ENCODE measurements at places on chromosomes 7 and 10.

DNA sequence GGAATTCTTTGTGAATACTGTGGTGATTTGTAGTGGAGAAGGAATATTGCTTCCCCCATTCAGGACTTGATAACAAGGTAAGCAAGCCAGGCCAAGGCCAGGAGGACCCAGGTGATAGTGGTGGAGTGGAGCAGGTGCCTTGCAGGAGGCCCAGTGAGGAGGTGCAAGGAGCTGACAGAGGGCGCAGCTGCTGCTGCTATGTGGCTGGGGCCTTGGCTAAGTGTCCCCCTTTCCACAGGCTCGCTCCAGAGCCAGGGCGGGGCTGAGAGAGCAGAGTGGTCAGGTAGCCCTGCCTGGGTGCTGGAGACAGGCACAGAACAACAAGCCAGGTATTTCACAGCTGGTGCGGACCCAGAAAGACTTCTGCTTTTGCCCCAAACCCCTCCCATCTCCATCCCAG is 162.9 kb downstream of the EGFR start:
- no peak overlapping the region for H3K27ac ChIP-seq
- no peak overlapping the region for H3K4me3 ChIP-seq
- DNase-seq = no peak

GRCh38 chr10:99531026-99531695 is 1.6 kb upstream of the NKX2-3 start:
- H3K27me3 ChIP-seq = peaks cover 18% of the 10 kb centered on the region
- DNase-seq = peak; percentile 69

GRCh38 chr7:12770227-12770975 is 83.0 kb downstream of the ARL4A start:
- DNase-seq = no peak
- H3K4me1 ChIP-seq = no peaks in the 10 kb centered on the region
- H3K27me3 ChIP-seq = no peaks in the 10 kb centered on the region
- H3K36me3 ChIP-seq = no peaks in the 10 kb centered on the region
- no peak overlapping the region for H3K4me3 ChIP-seq

- H3K4me1 ChIP-seq = no peaks in the 10 kb centered on the region
- no peak overlapping the region for H3K4me3 ChIP-seq
- peaks cover 4% of the 10 kb centered on the region for H3K27me3 ChIP-seq
- no peak for DNase-seq
Measured at GRCh38 chr7:155972651-155973390, 160.6 kb upstream of the SHH start.

DNA sequence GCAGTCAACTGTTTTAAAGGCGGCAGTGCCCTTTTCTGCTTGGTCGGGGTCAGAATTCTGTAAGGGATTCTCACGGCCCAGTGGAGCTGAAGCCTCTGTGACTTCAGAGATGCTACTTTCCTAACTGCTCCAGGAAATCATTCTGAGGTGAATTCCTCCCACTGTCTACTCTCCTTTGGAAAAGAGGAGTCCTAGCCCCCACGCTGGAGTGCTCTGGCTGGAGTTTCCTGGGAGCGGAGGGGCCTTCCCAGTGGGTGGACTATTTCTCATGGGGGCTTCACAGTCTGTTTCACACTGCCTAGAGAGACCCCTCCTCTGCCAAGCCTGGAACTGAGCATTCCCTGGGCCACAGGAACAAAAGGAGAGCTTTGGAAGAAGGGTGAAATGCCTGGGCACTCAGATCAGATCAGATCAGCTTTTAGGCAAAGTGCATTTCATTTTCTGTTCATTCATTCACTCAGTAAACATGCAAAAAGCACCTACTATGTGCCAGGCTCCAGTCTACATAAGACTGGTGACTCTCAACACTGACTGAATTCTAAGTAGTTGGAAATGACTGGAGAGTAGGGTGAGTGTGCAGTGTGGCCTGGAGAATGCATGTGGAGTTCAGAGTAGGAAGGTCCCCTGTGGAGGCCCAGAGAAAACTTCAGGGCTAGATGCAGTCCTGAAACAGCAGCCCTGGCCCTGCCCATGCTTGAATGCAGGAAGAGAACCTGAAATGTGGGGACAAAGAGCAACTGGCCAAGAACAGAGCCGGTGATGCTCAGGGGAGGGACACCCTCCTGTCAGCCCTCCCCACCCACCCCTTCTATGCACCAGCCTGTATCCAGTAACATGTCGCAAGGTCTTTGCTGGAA is 12.2 kb downstream of the ZNF488 start:
- no peaks in the 10 kb centered on the region for H3K4me1 ChIP-seq
- H3K4me3 ChIP-seq = no peak overlapping the region
- H3K27me3 ChIP-seq = no peaks in the 10 kb centered on the region

GRCh38 chr7:135161669-135162068 is 8.8 kb downstream of the CYREN start:
- H3K27me3 ChIP-seq = no peaks in the 10 kb centered on the region
- peaks cover 84% of the 10 kb centered on the region for H3K4me1 ChIP-seq
- no peak overlapping the region for H3K4me3 ChIP-seq
- H3K36me3 ChIP-seq = peaks cover 5% of the 10 kb centered on the region

DNA sequence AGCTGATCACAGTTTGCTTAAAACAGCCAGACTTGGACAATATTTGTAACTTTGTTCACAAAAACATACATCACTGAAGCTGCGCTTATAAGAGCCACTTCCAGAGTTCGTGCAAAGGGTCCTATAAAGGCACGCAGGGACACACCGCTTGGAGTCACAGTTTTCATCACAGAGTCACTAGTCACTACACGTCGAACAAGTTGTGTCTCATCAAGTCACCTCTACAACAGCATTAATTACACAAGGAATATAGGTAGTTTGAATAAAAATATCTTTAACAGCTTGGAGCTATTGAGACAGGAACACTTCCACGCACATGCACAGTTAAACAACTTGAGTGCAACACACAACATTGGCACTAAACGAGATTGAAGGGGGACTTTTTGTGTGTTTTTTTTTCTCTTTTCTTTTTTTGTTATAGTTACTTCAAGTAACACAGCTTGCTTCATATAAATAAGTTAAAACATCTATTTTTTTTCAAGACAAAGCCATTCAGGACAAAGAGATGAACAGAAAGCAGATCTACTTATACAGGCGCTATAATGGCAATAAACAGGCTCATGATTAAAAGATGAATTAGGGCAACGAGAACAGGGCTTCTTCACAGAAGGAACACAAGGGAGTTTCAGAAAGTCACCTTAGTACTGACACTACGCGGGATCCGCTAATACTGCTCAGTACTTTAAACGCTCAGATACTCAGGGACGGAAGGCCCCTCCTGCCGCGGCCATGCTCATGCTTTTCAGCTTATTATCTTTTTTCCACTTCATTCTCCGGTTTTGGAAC is 2.2 kb downstream of the HOXA5 start:
- no peak overlapping the region for H3K27ac ChIP-seq
- H3K27me3 ChIP-seq = no peaks in the 10 kb centered on the region
- no peak overlapping the region for H3K4me3 ChIP-seq
- peaks cover 42% of the 10 kb centered on the region for H3K4me1 ChIP-seq

DNA sequence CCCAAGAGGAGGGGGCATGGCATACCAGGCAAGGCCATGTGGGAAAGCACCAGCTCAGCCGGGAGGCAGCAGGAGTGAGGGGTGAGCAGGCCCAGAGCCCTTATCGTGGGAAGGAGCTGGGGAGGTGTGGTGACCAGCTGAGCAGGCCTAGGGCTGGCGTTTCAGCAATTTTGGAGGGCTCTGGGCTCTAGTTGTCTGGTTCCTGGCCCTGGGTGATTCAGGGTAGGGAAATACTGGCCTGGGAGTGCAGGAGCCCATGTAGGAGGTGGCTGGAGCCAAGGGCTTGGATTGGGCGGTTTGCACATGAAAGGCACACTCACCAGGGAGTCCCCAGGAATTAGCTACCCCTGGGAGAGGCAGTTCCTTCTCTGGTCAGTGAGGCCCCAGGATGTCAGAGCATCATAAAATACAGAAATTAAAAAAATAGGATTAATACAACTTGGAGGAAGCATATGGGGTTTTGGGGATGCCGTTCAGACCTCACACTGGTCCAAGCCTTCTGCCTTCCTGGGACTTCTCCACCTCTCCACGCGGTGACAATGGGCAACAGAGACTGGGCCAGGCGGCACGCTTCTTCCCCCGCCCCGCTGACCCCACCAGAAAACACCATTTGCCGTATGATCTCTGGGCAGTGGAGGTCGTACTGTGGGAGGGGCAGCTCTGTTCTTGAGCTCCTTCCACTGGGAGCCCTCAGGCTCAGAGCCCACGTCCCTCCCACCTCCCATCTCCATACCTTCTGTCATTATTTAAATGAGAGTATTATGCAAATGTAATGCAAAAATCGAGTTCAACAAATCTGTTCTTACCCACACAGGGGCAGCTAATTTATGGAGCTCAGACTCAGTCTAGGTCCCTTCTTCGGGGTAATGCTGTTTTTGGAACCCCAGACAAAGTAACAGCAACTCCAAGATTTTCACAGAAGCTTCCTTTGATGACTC is 133.0 kb upstream of the FAM20C start:
- H3K4me1 ChIP-seq = no peaks in the 10 kb centered on the region
- no peak overlapping the region for H3K4me3 ChIP-seq
- H3K36me3 ChIP-seq = no peaks in the 10 kb centered on the region

DNA sequence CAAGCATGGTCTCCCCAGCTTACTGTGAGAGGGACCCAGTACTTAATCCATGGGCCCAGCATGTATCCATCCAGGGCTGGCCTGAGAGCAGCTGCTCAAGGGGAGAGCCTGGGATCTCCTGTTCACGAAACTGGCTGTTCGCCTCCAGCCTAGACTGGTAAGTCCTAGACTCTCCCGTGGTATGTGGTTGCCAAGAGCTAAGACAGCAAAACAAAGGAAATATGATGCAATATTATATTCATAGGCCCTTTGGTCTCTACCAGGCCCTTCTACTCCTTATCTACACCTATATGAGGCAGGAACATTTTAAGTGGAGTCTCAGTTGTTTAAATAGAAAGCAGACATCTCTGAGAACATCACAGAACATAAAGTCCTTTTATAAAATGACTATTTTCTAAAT is 28.9 kb upstream of the STK17A start:
- H3K4me1 ChIP-seq = no peaks in the 10 kb centered on the region
- H3K27ac ChIP-seq = no peak overlapping the region
- no peak for DNase-seq
- H3K27me3 ChIP-seq = peaks cover 1% of the 10 kb centered on the region
- H3K36me3 ChIP-seq = no peaks in the 10 kb centered on the region
- no peak overlapping the region for H3K4me3 ChIP-seq

- no peaks in the 10 kb centered on the region for H3K4me1 ChIP-seq
- H3K27me3 ChIP-seq = no peaks in the 10 kb centered on the region
- H3K4me3 ChIP-seq = no peak overlapping the region
Measured at GRCh38 chr10:56880606-56881005, 519.5 kb upstream of the ZWINT start.

GRCh38 chr7:114678116-114678515 is 243.8 kb upstream of the MDFIC start:
- no peak for DNase-seq
- H3K27ac ChIP-seq = no peak overlapping the region
- H3K4me1 ChIP-seq = no peaks in the 10 kb centered on the region
- no peak overlapping the region for H3K4me3 ChIP-seq
- H3K36me3 ChIP-seq = no peaks in the 10 kb centered on the region

- no peak for DNase-seq
- H3K27me3 ChIP-seq = no peaks in the 10 kb centered on the region
- H3K4me3 ChIP-seq = no peak overlapping the region
- no peaks in the 10 kb centered on the region for H3K36me3 ChIP-seq
Measured at GRCh38 chr7:110539216-110539615, 551.7 kb upstream of the LRRN3 start.

DNA sequence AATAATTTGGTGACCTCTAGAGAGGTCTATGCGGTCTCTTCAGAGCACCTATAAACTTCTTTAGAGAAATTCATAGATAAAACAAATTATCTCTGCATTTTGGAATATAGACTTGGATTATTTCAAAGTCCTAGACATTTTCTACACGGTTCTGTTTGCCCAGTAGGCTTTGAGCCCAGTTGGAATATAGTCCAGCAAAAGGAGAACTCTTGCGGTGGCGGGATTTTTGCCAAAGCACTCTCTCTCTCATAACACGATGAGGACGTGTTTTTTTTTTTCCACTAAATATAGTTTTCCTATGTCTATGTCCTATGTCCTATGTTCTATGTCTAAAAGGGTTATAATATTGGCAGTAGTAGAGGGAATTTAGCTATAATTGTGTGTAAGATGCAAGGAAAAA is 164.9 kb upstream of the AGR3 start:
- no peaks in the 10 kb centered on the region for H3K27me3 ChIP-seq
- DNase-seq = no peak
- no peak overlapping the region for H3K27ac ChIP-seq
- H3K4me1 ChIP-seq = peaks cover 9% of the 10 kb centered on the region
- no peak overlapping the region for H3K4me3 ChIP-seq
- no peaks in the 10 kb centered on the region for H3K36me3 ChIP-seq

DNA sequence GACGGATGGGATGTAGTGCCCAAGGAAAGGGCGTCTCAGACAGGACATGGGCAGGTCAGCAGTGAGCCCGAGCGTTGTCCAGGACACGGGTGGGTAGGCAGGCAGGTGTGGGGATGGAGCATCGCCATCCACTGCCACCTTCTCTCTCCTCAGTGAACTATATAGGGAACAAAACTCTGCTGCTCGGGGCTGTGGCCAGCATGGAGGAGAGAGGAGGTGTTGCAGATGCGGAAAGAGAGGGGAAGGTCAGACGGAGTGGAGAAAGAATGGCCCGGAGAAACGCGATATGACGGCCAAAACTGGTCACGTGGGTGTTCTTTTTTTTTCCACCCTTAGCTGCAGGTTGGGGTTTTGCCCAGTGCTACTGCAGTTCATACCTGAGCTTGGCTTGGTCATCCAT is 71.2 kb downstream of the GRID1 start:
- H3K36me3 ChIP-seq = no peaks in the 10 kb centered on the region
- no peaks in the 10 kb centered on the region for H3K4me1 ChIP-seq
- H3K4me3 ChIP-seq = no peak overlapping the region
- DNase-seq = no peak
- H3K27me3 ChIP-seq = no peaks in the 10 kb centered on the region

DNA sequence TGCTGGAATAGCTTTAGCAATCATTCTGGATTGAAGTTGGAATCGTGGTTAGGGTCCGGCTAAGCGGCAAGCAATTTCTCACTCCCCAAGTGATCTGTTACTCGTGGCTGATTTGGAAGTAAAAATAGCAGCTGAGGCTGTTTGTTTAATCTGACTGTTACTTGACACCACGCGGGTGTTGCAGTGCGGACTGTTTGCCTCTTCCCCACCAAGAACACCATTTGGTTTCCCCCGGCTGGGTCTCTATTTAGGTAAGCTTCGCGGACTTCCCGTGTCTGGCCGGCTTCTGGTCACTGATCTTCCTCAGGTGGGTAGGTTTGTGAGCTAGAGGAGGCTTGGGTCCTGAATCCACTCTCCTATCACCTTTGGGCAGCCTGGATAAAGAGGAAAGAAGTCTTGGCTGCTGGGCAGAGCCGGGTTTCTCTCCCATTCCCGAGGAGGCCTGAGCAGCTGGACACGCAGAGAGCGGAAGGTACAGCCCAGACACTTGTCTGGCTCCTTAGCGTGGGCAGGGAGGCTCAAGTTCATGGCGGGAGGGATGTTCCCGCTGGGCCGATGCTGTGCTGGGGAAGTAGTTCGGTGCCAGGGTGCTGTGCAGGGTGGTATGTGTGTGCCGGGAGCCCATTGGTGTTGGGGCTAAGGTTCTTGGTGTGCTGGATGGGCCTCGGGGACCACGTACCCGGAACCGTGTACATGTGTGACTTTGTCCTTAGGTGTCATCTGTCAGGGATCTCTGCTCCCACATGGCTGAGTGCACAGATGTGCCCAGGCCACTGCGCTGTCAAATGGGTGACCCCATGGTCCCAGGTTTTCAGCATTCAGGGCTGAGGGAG is at the start of gene C10orf71:
Gene C10orf71 (plus strand): TSS at position 188 of the 833 bp plus-strand sequence. CDS start 23,376 bp downstream, outside the sequence.
- H3K4me3 ChIP-seq = no peak within 1 kb of the TSS
- no peak for DNase-seq
- H3K27ac ChIP-seq = no peak within 1 kb of the TSS
- peaks cover 12% of the 10 kb centered on the region for H3K4me1 ChIP-seq
- no peaks in the 10 kb centered on the region for H3K36me3 ChIP-seq

- no peaks in the 10 kb centered on the region for H3K4me1 ChIP-seq
- H3K27ac ChIP-seq = no peak overlapping the region
- no peaks in the 10 kb centered on the region for H3K27me3 ChIP-seq
- no peaks in the 10 kb centered on the region for H3K36me3 ChIP-seq
- no peak for DNase-seq
- no peak overlapping the region for H3K4me3 ChIP-seq
Measured at GRCh38 chr7:30831936-30832335, 60.7 kb downstream of the MINDY4 start.

Measured in common myeloid progenitor, CD34-positive (primary cell).